Motor neuron (in vitro differentiated cells): ENCODE measurements at places on chromosomes 7 and 10. TPM values are rescaled to one million over a fixed set of nuclear protein-coding genes. Genes with fewer than 3 reads are reported as not detected.

DNA sequence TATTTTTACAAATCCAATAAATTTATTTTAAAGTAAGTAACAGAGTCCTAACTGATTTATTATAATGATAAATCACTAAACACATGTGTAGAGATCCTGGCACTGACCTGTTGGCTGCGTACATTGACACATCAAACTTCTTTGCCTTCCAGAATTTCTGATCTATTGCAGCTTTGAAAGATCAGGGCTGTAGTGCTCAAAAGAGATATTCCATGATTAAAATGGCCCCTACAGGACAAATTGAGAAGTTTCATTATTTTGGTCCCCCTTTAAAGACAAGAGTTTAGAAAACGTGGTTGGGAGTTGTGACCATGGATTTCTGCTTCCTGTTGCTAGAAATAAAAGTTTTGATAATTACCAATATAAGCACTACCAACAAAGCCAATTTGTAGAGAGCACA lies 87.7 kb upstream of the PDK4 start:
- ATAC-seq: peak; percentile 79

DNA sequence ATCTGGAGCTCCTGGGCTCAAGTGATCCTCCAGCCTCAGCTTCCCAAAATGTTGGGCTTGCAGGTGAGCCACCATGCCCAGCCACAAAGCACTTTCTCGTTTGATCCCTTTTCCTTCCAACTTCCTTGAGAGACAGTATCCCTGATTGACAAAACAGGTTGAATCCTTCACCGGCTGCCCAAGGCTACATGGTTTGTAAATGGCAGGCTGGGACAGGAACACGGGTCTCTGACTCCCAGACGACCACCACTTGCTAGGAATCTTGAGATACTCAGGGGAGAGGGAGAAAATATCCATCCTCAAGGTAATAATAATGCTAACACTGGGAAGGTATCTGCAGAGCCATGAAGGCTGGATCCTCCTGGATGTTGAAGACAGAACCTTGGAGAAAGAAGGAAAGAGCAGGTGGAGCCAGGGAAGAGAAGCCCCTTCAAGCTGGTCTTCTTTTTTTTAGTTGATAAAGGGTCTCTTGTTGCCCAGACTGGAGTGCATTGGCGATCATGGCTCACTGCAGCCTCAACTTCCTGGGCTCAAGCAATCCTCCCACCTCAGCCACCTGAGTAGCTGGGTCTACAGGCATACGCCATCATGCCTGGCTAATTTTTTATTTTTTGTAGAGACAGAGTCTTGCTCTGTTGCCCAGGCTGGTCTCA lies 19.8 kb downstream of the MMRN2 start:
- ATAC-seq: no peak

GRCh38 chr7:32537760-32538159 lies 42.5 kb downstream of the AVL9 start:
- ATAC-seq: no peak

- ATAC-seq: no peak
Observed at GRCh38 chr10:104831272-104831671, 190.2 kb downstream of the SORCS3 start.

- peak; percentile 99 for ATAC-seq
Observed at GRCh38 chr7:143345428-143345900, 17.0 kb downstream of the FAM131B start.

DNA sequence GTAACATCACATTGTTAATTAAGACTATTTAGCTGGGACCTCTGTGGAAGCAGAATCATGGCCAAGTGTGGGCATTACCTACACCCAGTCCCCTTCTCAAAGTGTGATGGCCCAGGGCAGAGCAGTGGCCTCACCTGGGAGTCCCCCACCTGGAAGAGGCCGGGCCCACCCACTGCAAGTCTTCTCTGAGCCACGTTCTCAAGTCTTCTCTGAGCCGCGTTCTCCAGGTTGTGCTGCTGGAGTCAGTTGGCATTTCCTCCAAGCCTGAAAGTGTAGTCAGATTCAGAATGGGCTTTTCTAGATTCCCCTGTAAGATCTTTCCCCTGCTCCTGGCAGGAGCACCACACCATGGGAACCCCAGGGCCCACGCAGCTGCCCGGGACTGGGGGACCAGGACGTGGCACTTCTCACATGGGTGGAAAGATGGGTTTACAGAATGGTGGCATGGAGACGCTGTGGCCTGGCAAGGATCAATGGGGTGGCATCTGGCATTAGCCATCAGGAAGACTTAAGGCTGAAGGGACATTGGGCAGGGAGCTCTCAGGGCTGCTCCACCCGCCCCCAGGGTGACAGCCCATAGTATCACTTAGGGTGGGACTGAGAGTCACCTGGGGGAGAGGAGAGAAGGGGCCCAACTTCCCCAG lies 68.0 kb downstream of the MKI67 start:
- no peak for ATAC-seq

- ATAC-seq: no peak
Observed at GRCh38 chr7:157046681-157047080, 36.2 kb upstream of the MNX1 start.

- no peak for ATAC-seq
Observed at GRCh38 chr7:2387897-2388636, 15.3 kb upstream of the CHST12 start.

DNA sequence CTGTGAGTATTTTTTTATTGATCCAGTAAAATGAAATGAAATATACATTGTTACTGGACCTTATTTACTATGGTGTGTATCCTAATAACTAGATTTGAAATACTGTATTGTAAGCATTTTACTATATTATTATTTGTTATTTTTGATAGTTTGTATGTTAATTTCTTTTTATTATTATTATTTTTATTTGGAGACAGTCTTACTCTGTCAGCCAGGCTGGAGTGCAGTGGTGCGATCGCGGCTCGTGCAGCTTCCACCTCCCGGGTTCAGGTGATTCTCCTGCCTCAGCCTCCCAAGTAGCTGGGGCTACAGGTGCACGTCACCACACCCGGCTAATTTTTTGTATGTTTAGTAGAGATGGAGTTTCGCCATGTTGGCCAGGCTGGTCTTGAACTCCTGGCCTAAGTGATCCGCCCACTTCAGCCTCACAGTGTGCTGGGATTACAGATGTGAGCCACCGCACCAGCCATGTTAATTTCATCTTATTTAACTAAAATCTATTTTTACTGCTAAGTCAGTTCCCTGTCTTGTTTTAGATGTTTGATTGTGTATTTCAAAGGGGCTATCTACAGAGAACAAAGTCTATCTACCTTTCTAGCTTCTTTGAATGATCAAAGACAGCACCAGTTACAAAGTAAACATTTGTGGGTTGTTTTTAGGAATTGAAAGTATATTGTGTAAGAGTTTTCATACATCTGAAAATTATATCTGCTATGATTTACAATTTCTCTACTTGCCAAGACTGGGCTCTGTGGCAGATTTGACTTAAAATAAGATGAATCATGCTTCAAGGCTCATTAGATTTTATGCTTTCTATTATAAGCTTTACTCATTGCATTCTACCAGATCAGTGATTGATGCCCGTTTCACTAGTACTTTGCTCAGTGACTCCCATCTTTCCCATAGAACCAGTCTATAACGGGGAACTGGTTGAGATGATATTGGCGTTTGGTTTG lies 41.6 kb downstream of the CDC123 start:
- no peak for ATAC-seq

- peak; percentile 77 for ATAC-seq
Observed at GRCh38 chr10:133087679-133088178, at the start of gene ADGRA1. Gene ADGRA1, plus strand, starts transcription at chr10:133087924. Its CDS starts 986 bp downstream, at chr10:133088910.

DNA sequence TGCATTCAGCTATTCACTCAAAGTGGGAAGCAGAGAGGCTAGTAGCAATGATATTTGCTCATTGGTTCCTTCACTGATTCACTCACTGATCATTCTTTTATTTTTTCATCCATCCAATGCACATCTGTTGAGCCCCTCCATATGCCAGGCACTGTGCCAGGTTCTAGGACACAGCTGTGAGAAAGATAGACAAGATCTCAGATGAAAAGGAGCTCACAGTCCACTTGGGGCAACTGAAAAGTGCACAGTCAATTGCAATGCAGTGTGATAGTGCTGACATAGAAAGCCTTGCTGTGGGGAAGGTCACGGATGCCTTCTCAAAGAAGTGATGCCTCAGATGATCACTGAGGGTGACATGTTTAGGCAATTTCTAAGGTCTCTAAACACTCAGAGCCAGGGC lies 262.3 kb downstream of the PTEN start:
- ATAC-seq: no peak

GRCh38 chr10:1171586-1171985 lies 115.4 kb downstream of the WDR37 start:
- no peak for ATAC-seq

- ATAC-seq: no peak
Observed at GRCh38 chr7:86320889-86321288, 322.8 kb upstream of the GRM3 start.

GRCh38 chr7:45885264-45885882 lies 2.9 kb upstream of the IGFBP1 start:
- no peak for ATAC-seq

- no peak for ATAC-seq
Observed at GRCh38 chr7:27917119-27917518, 177.2 kb downstream of the TAX1BP1 start.

DNA sequence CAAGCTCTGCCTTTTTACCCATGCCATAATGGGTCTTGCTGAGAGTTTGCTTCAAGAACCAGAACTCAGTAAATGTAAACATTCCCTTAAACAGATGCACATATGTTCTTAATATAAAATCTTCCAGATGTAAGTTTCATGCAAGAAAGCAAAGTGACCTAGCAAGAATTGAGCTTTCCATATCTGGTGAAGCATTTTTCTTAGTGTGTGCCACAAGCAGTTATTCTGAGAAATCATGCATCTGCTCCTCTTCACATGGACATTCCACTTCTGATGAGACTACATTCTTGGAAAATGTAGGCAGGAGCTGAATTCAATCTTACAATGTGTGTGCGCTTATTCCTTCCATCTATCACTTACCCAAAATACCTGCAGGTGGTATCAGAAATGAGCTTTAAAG lies 227.8 kb upstream of the LRRTM3 start:
- ATAC-seq: no peak

DNA sequence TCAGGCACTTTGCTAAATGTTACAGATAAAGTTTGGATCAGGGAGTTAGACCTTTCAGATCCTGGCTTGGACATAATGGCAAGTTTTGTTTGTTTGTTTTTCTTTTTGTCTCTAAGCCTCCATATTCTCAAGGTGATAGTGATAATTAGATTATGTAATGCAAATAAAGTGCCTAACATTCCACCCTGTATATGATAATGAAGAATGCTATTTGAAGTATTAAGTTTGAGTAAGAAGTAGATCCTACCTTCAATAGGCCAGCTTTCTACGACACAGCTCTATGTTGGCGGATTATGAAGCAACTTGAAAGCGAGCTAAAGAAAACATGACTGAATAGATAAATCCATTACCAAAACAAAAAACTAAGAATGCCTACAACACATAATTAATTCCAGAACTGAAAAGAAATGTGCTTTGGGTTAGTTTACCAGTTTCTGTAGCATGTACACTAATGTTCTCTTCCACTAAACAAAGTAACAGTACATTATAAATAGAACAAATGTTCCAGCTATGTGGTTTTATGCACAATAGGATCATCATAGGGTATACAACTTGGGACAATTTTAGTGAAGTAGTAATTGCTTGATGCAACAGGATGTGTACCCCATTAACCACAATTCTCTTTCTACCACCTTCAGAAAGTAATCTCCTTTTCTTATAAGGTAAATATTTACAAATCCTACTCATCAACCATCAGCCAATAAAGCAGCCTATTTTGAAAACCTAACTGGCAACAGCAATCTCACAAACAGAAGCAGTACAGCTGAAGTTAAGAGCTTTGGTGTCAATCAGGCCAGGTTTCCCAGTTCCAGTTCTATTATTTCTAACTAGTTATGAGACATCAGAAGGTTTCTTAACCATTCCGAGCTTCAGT lies 1.5 kb downstream of the SEM1 start:
- ATAC-seq: no peak

DNA sequence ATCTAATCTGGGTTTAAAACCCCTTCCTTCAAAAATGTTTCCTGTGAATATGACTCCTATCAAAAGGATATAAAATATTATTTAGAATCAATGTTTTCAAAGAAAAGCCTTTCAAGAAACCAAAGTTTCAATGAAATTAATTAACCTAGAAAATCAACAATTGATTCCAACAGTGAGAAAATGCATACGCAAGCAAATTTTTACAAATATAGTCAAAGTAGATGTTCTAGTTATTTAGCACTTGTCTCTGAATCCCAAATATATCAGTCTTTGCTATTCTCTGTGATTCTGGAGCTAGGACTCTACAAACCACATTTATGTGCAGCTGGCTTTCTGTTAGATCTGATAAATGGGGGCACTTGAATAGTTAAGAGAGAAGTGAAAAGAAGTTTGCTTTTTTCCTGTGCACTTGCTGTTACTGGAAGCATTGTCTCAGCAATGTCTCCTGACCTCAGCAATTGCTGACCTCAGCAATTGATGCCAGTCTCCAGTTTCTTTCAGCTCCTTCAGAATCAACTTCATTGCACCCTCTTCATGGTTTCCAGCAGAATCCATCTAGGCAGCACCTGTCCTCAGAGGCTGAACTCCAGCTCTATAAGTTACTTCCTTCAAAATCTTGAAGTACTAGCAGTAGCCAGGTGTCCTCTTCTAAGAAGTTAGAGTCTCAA lies 879.9 kb upstream of the LRRN3 start:
- no peak for ATAC-seq

DNA sequence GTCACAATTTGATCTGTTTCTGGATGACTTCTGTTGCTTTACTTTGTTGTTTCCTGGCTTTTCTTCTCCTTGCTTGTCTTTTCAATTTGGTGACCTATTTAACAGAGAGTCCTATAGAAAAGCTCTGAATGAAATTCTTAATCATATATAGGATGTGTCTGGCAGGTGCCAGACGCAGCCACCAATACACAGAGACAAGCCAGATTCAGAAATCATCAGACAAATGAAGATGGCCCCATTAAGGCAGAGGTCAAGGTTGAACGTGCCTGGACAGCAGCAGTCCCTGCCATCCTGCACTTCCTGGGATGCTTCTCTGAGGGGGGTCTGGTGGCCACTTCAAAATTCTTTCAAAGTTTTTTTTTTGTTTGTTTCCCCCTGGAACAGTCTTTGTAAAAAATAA lies 846.7 kb upstream of the COBL start:
- no peak for ATAC-seq

DNA sequence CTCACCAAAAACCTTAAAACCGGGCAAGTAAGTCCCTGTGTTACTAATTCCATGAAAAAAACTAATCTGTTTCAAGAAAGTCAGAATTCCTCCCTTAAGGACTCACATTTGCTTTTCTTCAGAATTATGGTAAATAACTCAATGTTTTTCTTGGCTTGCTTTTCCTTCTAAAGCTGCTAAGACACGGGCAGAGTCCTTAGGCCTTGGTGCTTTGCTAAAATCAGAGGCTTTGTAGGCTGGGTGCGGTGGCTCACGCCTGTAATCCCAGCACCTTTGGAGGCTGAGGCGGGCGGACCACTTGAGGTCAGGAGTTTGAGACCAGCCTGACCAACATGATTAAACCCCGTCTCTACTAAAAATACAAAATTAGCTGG lies 32.0 kb downstream of the GNA12 start:
- no peak for ATAC-seq

GRCh38 chr10:24324651-24325050 lies 115.7 kb downstream of the KIAA1217 start:
- ATAC-seq: no peak

Gene ANXA8
- total RNA-seq: 1.5 and 1.9 TPM in 2 replicates

Gene PALD1
- total RNA-seq: 3.3 and 4.3 TPM in 2 replicates

Gene ADCY1
- 2.4 and 2.9 TPM in 2 replicates for total RNA-seq

Gene ERVW-1
- 1.7 and 3.3 TPM in 2 replicates for total RNA-seq
